ENCODE measurements at places on chromosomes 16 and 17.

DNA sequence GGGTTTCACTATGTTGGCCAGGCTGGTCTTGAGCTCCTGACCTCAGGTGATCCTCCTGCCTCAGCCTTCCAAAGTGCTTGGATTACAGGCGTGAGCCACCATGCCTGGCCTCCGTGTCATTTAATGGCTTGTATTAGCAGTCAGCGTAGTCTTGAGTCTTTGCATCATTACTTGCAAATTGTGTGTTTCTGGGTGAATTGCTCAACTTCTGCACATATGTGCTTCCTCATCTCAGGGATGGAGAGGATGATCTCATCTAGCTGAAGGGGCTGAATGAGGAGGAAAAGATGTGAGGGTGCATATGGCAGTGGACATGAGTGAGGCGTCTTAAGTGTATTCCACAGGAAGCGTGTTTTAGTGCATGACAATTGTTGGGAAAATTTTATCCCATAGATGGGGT is 155.8 kb downstream of the SNX29 start:
- no peak for DNase-seq

- DNase-seq = no peak
These were observed 35.4 kb upstream of the USP22 start for GRCh38 chr17:21078016-21078780.

GRCh38 chr16:57435838-57436237 is 11.3 kb downstream of the CIAPIN1 start:
- DNase-seq = no peak

DNA sequence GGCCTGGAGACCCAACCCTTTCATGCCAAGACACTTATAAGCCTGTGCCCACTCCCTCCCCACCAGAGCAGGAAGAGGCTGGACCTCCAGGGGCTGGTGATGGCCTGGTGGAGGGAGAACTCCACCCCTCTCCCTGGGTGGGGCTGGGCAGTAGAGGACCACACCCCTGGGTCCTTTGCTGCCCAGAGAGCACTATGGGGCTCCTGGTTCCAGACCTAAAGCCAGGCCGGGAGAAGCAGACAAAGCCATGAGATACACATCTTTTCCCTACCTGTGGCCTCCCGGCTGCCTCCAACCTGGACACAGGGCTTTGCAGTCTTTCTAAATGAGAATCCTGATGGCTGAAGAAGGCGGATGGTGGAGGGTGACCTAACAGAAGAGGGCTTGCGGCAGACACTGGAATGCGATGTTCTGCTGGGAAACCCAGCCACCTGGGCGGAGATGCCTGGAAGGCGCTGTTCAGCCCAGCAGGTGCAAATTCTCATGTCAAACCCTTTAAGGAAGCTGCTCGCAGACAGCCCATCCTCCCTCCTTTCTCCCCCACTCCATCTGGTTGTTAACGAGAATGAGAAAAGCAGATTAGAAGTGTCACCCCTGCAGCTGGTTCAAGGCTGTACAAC is 43.9 kb upstream of the KIFC3 start:
- no peak for DNase-seq

GRCh38 chr17:5915337-5915736 is 154.8 kb upstream of the WSCD1 start:
- DNase-seq = no peak

DNA sequence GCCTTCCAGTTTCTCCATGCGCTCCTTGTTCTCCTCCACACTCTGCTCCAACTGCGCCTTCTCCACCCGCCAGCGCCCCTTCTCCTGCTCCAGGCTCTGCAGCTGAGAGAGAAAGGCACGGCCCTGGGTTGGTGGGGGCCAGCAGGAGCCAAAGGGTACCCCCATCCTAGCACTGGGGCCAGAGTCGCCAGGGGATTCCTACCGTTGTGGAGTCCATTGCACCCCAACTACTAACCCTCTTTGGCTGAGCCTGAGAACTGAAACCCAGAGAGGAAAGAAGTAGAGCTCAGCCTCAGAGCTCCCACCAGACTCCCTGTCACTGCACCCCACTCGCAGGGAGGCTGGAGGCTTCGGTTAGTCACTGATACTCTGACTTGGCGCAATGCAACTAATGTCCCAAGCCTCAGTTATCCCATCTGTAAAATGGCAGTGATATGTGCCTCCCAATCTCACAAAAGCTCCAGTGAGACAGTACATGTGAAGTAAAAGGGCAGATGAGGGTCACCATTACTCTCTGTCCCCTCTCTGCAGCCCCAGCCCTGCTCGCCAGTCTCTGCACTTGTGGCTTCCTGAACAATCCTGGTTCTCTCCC is 6.2 kb upstream of the SAMD14 start:
- DNase-seq = no peak

DNA sequence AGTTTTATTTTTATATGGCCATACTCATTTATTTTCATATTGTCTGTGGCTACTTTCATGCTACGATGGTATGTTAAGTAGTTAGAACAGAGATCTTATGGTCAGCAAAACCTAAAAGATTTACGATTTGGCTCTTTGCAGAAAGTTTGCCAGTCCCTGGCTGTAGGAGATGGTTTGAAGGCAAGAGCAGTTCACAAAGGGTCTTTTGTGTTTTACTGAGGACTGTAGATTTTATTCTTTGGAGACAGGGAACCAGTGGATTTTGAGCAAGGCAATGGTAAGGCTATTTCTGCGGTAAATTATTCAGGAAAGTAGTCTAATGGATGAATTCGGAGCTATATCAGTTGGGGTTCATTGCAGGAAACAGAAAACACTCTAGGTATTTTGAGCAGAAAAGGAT is 90.7 kb downstream of the WWP2 start:
- DNase-seq = no peak

- no peak for DNase-seq
These were observed 72.5 kb downstream of the CMIP start for GRCh38 chr16:81517150-81517499.

DNA sequence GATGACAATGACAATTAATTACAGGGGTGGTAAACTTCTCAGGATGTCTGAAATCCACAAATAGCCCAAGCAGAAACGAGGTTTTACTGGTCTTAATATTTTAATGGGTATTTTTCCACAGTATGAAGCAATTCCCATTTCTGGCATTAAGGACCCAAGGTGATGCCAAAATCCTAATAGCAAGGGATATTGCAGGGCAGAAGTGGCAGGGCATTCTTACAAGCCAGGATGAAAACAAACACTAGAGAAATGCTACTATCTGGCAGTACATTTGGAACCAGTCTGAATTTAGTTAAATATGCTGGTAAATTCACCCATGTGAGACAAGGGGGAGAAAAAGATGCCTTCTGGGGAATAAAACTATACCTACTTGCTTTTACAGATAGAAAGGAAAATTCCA is 45.2 kb downstream of the RND2 start:
- DNase-seq = no peak

GRCh38 chr16:23975293-23975692 is 139.5 kb downstream of the PRKCB start:
- no peak for DNase-seq

GRCh38 chr16:974001-974601 is 3.3 kb upstream of the LMF1 start:
- no peak for DNase-seq

- DNase-seq = no peak
These were observed 56.4 kb downstream of the MGAT5B start for GRCh38 chr17:76924345-76925342.

DNA sequence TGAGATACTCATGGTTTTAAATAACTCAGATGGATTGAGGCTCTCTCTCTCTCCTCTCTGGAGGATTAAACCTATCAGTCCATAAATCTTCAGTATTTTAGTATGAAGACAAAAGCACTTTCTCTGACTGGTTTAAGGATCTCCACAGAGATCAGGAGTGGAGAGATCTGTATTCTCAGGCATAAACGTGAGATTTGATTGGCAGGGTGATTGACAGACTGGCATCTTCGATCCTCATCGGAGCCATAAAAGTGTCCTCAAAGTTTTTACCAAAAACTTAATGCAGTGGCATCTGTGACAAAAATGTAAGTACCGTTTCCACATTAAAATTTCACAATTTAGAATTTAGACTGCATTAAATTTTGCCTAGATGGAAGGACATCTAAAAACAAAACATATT is 870.1 kb downstream of the KCNJ2 start:
- DNase-seq = no peak

DNA sequence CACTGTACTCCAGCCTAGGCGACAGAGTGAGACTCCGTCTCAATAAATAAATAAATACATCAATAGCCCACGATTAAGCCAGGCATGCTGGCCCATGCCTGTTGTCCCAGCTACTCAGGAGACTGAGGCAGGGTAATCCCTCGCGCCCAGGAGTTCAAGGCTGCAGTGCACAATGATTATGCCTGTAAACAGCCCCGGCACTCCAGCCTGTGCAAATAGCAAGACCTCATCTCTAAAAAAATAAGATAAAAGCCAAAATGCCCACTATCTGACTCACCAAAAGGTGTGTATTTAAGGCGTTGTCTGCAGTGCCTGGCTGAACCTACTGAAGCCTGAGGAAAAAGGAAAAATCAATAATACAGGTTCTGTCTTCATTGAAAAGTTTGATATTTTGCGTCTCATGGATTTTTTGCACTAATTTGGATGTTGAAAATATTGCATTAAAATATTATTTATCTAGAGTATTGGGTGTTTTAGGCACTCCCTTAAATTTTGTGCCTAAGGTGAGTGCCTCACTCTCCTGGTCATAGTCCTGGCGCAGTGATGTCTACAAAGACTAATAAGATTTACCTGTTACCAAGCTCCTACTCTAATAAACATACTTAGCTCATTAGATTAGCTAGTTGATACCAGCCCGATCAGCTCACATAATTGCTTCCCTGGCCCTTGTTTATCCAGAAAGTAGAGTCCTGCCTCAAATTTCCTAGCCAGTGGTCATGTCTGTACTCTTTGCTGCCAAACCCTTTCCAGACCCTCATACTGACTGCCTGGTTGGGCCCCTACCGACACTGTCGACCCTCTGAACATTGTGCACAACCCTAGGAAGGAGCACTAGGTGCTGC is 24.7 kb upstream of the TOB1 start:
- DNase-seq = no peak

GRCh38 chr17:63646488-63646806 is 24.2 kb downstream of the MAP3K3 start:
- DNase-seq = no peak

GRCh38 chr16:85642762-85643358 is 29.7 kb downstream of the GSE1 start:
- DNase-seq = no peak

DNA sequence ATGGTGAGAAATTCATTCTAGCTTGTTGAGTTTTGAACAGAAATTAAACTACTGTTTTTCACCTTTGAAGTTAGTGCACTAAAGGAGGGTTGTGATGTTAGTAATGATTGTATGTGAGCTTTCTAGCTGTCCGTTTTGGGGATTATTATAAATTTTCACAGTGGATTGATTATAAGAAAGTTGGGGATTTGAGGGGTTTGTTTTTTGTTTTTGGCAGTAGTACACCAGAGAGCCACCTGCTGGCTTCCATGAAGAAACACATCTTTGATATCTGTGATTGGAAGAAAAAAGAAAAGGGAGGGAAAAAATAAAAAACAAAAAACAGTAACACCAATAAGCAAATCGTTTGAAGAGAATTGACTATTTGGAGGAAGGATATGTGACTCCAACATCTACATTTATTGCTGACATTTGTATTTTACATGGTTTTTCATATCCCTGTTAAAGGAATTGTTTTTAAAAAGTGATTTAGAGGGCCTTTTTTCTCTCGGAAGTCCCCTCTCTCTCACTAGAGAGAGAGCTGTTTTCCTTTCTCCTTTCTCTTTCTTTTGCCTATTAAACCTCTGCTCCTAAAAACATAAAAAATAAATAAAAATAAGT is 1469.5 kb upstream of the GOT2 start:
- no peak for DNase-seq

GRCh38 chr16:67000384-67001351 is 12.3 kb downstream of the CES4A start:
- DNase-seq = no peak

GRCh38 chr16:89160977-89161701 is 10.4 kb upstream of the CDH15 start:
- no peak for DNase-seq

DNA sequence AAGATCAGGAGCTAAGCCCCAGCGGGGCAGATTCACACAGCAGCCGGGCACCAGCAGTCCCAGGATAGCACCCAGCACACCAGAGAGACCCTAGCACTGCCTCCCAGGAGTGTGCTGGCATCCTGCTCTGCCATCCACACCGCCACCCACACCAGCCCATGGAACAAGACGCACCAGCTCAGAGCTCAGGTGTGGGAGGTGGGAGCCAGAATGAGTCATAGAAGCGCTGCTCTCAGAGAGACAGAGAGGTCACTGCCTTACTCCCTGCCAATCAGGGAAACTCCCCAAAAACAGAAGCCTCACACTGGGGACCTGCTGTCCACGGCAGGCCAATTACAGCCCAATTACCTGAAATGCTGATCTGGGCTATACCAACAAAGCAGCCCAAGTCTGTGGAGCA is 64.9 kb downstream of the CDYL2 start:
- DNase-seq = no peak

GRCh38 chr16:74480150-74481029 is 59.1 kb upstream of the CLEC18B start:
- no peak for DNase-seq

DNA sequence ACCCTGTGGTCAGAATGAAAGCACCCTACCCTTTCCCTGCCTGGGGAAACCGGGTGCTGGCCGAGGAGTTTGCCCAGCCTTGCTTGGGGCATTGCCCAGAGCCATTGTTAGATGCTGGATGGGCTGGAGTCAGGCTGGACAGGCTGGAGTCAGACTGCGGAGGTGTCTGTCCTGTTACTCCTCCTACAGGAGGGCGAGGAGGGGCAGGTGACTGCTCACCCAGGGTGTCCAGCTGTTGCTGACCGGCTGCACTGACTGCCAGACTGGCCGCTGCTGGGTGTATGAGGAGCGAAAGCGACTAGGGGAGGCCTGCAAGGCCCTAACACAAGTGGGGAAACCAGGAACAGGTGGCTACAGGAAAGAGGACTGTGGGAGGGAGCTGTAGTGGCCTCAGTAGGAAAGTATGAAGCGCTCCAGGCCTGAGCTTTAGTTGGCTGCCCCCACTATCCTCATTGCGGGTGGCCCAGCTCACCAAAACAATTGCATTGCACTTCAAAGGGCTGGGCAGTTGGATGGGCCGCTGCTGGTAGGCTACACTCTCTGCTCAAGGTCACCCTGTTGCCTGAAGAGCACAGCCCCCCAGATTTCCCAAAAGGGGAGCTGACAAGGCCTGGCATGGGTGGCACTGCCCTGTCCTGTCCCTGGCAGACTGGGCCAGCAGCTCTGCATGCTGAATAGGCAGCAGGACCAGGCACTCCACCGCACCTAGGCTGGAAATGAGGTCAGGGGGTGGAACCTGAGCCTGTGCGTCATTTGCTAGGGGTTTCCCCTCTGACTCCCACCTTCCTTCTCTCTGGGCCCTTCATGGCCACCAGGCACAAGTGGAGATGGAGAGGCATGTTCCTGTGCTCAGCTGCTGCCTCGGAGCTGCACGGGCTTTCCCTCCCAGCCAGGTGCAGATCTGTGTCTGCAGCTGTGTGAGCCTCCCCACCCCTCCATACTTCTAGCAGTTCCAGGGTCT is 18.4 kb downstream of the LDHD start:
- DNase-seq = no peak

DNA sequence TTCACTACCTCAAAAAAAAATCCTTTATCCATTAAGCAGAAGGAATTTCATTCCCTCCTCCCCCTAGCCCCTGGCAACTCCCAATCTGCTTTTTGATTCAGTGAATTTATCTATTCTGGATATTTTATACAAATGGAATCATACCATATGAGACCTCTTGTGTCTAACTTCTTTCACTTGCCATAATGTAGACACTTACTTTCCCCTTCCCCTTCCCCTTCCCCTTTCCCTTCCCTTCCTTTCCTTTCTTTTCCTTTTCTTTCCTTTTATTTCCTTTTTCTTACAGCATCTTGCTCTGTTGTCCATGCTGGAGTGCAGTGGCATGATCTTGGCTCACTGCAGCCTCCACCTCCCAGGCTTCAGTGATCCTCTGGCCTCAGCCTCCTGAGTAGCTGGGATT is 50.5 kb downstream of the PSMD12 start:
- DNase-seq = no peak
